ENCODE measurements at places on chromosomes 11 and 22.
A peak's percentile ranks its signal among the peaks of the same experiment; 100 is the strongest.

DNA sequence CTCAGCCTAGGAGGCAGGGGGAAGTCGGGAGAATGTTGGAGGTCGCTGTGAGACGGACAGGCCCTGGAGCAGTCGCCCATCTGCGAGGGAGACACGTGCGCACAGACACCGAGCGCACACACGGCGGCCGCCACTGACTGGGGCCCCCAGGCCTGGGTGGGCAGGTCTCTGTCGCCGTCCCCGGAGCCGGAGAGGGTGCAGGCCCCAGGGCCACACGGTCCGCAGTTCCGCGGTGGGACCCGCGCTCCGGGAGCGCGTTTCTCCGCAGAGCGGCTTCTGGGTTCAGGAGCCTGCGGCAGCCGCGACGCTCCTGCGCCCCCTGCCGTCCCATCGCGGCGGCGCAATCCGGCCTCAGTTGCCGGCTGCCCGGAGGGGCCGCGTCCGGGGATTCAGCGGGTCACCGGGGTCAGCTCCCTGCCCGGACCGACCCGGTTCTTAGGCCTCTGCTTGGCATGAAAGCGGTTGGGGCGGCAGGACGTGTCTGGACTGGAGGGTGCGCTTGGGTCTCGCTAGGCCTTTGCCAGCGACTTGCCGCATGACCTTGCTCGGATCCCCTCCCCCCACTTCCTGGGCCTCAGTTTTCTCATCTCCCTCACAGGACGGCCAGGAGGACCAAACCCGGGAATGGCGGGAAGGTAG lies 31.2 kb downstream of the PDE2A start:
- DNase-seq, result peak; percentile 38

GRCh38 chr11:629237-629583 lies 2.2 kb upstream of the SCT start:
- peak; percentile 44 for DNase-seq

DNA sequence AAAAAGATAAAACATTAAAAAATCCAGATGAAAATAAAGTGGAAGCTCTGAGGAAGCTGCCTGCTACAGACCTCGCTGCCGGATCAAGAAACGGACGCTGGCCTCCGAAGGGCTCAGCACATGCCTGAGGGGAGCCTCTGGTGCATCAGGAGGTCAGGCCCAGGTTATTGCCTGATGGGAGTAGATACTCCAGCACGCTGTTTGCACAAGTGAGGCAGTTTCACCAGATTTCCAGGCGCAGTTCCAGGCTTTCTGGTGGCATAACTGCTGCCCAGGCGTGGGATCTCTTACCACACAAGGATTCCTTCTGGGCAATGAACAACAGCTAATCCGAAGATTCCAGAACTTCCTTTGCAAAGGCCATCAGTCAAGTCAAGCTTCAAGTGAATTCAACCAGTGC lies 154.2 kb downstream of the MPPED1 start:
- DNase-seq, result no peak

DNA sequence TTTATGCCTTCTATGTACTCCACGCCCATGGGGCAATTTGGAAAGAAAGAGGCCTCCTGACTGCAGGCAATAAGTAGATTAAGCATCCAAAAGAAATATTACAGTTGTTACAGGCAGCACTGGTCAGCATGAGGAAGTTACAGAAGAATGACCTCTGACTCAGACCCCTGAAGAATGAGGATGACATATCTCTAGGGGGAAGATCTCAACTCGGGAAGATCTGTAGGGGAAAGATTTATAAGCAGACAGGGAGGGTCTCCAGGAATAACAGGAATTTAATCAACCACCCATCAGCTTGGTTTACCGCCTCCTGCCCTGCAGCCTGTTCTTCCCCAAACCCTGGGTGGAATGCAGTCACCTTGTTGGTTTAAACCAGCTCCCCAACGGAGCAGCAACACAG lies 58.0 kb downstream of the RCN1 start:
- no peak for DNase-seq

- DNase-seq, result peak; percentile 11
These were observed 13.7 kb downstream of the MFNG start for GRCh38 chr22:37472418-37473006.

DNA sequence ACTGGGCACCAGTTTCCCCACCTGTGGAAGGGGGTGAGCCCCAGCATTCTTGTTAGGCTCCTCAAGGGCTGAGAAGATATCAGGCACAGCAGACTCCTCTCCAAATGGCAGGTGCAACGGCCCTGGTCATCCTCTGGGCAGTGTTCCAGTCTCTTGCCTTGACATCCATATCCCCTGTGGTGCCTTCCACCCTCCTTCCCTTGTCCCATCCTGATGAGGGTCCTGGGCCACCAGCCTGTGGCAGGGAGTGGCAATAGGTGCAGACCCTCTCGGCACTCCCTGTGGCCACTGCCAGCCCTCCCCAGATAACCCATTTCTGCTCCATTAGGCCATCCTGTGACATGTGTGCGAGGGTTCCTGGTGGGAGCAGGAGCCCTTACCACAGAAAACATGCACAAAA lies 78.8 kb upstream of the NECTIN1 start:
- no peak for DNase-seq

DNA sequence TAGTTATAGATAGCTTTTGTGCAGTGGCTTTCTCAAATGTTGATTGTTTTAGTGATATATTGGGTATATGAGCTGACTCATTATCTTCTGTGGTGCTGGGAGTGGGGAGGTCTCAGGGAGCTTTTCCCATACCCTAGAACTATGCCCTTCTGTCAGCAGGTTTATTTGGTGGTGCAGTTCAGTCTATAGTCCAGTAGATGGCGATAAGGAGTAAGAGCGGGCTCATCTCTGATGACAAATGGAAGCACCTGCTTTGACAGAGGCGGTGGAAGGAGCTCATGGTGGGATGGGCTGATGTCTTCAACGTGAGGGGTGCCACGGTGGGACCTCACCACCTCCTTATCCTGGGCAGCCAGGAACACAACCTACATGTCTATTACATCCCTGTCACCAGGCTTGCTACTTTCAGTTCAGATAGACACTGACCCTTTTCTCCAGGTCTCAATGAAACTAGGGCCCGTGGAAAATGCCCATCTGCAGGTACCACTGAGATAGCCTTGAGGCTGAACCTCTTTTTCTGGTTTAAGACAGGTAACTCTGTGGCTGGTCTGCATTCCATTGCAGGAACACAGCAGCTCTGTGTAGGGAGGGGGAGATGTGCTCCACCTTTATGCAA lies 13.0 kb upstream of the OR6A2 start:
- DNase-seq, result peak; percentile 77

DNA sequence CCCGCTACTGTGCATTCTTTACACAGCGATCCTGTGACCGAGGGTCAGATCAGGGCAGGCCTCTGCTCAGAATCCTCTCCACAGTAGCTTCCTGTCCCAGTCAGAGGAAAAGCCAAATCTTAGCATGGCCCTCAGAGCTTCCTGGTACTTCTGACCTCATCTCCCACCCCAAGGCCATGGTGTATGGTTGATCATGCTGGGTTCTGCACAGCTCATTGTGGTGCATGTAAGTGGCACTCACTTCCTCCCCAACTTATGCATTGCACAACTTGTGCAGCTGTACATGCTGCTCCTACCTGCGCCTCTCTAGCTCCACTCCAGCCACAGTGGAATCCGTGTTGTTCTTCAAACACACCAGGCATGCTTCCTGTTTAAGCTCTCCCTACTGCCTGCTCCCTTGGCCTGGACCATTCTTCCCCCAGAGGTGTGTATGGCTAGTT lies 20.3 kb downstream of the BMAL1 start:
- DNase-seq, result peak; percentile 41

DNA sequence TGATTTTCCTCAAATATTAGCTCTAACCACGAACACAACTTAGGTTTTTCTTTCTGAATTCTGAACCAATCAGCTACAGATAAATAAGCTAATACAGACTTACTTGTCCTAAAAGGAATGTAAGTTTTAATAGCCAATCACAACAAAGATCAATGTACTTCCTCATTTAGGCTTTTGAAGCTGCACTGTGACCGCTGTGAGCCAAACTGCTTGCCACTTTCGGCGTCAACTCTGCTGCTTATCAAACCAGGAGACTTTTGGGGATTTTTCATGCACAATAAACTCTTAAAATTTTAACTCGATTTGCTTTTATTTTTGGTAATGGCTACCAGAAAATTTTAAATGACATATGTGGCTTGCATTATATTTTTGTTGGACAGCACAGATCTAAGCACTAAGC lies 92.5 kb downstream of the TMPRSS5 start:
- peak; percentile 22 for DNase-seq

DNA sequence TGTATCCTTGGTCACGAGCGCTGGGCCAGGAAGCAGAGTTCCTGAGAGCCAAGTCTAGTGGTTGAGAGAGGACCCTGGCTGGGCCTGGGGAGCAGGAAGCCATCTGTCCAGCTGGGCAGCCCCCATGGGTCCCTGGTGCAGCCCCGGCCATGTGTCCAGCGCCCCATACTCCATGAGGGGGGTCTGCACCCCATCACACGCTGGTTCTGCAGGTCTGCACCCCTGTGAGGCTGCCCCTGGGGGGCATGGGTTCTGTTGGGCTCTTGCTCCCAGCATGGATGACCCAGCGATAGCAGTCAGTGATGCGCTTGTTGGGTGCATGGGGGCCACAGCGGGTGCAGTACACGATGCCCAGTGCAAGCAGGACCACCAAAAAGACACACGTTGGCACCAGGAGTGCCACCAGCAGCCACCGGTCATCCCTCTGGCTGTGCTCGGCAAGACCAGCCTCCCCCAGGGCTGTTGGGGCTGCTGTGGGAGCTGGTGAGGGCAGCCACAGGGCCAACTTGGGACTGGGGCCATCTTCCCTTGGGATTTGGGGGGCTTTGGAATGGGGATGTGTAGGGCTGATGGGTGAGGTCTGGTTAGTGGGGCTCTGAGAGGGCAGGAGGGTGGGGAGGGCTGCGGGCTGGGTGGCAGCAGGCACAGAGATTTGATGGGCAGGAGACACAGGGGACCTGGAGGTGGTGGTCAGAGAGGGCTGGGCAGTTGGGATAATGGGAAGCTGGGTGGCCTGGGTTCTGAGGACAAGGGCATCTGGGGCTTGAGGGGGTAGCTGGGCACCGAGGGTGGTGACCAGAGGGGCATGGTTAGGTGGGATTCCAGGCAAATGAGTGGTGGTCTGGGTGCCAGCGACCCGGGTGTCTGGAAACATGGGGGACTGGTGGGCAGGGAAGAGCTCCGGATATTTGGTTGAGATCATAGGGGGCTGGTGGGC lies 2.0 kb downstream of the CD248 start:
- DNase-seq, result no peak
